ENCODE measurements at places on chromosomes 3 and 15.

- DNase-seq: no peak
Observed at GRCh38 chr3:161619351-161619750, 122.7 kb downstream of the OTOL1 start.

DNA sequence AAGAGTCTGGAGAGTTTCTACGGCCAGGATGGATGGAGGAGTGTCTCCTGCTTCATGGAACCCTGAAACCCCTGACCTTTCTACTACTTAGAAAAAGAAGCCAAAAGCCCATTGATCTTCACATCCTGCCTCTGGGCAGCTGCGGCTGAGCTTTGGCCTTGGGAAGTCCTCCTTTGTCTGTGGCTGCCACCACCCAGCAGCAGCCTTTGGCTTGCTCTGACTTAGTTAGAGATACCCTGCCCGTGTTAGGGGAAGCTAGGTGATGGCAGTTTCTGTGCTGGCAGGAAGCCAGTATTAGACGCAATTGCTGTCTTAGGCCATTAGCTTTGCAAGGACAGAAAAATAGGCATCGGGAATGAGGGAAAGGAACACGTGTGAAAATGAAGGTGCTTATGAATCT lies 18.8 kb downstream of the APH1B start:
- no peak for DNase-seq

DNA sequence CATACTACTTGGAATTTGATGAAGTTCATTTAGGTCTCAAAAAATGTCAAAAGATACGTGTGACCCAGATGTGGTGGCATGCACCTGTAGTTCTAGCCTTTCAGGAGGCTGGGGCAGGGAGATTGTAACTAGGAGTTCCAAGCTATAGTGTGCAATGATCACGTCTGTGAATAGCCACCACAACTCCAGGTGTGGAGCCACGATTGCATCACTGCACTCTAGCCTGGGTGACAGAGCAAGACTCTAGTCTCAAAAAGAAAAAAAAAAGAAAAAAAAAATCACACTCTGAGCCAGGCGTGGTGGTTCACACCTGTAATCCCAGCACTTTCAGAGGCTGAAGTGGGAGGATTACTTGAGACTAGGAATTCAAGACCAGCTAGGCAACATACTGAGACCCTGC lies 14.2 kb downstream of the MAP4 start:
- no peak for DNase-seq

DNA sequence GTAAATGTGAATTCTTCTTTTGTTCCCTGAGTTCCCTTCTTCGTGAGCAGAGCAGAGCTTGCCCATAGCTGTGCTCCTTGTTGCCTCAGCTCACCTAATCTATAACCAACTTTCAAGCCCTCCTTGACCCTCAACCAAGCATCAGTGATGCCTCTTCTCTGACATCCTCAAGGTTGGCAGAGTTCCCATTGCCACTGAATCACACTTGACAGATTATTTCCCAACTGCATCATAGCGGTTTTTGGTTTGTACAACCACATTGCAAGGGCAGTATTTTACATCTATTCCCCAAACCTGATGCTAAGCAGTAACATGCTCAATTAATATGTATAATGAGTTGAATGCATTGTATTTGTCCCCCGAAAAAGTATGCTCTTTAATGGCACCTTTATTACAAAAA lies 133.0 kb upstream of the SNTN start:
- peak; percentile 3 for DNase-seq

- peak; percentile 47 for DNase-seq
Observed at GRCh38 chr3:49422379-49423248, at the start of gene AMT. Gene AMT, minus strand, starts transcription at chr3:49422473. Its CDS starts 23 bp downstream, at chr3:49422450.

DNA sequence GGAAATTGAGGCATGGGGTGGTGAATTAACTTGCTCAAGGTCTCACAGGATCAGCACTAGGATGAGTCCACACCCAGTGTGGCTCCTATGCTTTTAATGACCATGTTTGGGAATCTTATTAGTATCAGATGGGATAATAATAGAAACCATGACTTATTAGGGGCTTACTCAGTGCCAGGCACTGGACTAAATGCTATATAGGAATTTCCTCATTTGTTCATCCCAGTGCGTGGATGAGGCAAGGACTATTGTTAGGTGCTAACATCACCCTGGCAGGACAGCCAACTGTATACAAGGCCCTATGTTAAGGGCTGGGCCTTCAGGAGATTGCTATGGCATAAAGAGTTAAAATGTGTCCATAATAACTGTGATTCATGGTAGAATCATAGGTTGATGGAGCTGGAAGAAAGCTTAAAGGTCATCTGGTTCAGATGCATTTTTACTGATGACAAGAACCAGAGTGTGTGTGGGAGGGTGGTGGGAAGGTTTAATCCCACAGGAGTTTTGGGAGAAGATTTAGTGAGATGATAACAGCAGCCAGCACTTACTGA lies 4.7 kb upstream of the FEM1B start:
- DNase-seq: peak; percentile 46

GRCh38 chr15:86159468-86159867 lies 79.8 kb downstream of the AGBL1 start:
- no peak for DNase-seq

GRCh38 chr15:64574301-64575017 lies 114.1 kb downstream of the ZNF609 start:
- DNase-seq: peak; percentile 61

DNA sequence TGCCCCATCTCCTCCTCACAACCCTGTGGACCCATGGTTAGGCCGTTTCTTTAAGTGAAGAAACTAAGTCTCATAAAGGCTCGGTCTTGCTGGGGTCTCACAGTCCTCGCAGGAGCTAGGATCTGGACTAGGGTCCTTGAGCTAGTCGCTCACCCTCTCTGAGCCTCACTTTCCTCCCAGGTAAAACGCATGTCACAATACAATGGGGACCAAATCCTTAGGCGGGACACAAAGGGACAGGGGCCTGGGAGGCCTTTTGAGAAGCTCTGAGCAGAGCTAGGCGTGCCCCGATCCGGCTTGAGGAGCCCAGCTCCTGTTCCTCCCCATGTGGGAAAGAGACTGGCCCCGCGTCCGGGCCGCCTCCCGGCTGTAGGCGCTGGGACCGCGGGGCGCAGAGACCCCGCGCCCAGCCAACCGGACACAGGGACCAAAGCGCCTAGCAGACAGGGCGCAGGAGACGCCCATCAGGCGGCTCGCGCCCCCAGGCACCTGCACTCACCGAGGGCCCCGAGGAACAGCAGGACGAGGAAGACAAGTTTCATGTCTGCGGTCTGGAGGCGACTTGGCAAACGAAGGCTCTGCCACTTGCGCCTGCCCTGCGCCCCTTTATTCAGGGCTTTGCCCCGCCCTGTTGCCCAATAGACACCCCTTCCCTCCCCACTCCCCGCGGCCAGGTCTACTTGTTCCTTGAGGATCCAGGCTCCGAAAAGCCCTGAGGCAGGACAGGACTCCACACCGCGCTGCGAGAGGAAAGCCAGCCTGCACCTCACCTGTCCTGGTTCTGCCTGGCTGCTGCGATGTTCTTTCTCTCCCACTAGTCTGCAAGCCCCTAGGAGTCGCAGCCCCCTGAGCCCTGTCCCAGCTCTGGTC lies at the start of gene LTF:
TSS of gene LTF (minus strand) at position 580 of the 870 bp plus-strand sequence. CDS start at position 542, 38 bp downstream.
- DNase-seq: no peak

DNA sequence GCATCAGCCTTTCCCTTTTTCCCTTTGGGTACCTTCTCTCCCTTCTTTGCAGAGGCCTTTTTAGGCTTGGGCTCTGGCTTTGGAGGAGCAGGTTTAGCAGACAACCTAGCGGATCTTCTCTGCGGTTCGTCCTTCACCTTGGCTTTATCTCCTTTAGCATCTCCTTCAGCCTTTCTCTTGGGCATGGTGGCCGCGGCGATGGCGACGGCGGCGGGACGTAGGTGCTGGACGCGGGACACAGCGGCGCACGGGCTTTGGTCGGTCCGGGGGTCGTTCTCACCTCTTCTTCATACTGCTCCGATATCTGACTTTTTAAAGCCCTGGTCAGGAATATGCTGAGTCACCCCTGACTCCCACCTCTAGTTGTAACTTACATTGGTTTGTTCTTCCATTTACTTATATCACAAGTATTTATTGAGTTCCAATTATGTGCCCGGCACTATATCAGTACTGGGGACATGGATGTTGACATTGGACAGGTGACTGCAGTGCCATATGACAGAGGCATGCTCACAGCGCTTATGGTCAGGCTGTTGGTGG lies 43.1 kb upstream of the SH3BP5 start:
- no peak for DNase-seq

DNA sequence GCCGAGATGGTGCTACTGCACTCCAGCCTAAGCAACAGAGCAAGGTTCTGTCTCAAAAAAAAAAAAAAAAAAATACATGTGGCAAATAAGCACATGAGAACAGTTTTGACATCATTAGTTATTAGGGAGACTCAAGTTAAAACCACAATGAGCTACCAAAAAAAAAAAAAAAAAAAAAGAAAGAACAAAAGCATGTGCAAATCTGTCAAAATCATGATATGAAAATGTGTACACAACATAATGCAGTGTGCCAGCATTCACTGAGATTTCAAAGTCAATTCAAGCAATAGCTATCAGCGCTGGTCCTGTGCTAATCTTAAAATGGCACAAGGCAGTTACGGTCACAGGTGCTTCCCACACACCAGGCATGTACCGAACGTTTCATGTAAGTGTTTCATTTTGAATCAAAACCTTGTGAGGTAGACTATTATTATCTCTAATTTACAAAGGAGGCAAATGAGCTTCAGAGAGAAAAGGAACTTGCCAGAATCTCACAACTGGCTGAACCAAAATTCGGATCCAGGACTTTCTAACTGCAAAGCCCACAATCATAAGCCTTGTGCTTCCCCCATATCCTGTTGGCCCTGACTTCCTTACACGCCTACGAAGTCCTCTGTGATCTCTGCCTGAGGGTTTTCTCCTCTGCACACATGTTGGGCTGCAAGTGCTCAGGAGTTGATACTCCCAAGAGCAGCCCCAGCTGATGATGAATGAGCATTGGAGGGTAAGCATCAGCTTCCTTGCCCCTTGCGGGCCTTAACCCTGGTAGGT lies 200.1 kb upstream of the PROK2 start:
- DNase-seq: no peak

GRCh38 chr15:50697109-50697797 lies 10.7 kb upstream of the TRPM7 start:
- no peak for DNase-seq

All from choroid plexus epithelial cell (primary cell).